ENCODE measurements at places on chromosomes 7 and 10. TPM values are rescaled to one million over a fixed set of nuclear protein-coding genes. Genes with fewer than 3 reads are reported as not detected.

The MYL10 gene
- polyA plus RNA-seq, result 0.18 TPM

The OR2A12 gene
- not detected for polyA plus RNA-seq

The POP7 gene
- 34.5 TPM for polyA plus RNA-seq

The NANOS1 gene
- 3.8 TPM for polyA plus RNA-seq

The NEUROG3 gene
- not detected for polyA plus RNA-seq

The HOXA1 gene
- polyA plus RNA-seq, result 2.3 TPM

The TAS2R3 gene
- 0.44 TPM for polyA plus RNA-seq

The ADAM22 gene
- 15.3 TPM for polyA plus RNA-seq

The GTPBP4 gene
- polyA plus RNA-seq, result 63.7 TPM

The DPP6 gene
- polyA plus RNA-seq, result 42.7 TPM

The TMEM229A gene
- 0.17 TPM for polyA plus RNA-seq

DNA sequence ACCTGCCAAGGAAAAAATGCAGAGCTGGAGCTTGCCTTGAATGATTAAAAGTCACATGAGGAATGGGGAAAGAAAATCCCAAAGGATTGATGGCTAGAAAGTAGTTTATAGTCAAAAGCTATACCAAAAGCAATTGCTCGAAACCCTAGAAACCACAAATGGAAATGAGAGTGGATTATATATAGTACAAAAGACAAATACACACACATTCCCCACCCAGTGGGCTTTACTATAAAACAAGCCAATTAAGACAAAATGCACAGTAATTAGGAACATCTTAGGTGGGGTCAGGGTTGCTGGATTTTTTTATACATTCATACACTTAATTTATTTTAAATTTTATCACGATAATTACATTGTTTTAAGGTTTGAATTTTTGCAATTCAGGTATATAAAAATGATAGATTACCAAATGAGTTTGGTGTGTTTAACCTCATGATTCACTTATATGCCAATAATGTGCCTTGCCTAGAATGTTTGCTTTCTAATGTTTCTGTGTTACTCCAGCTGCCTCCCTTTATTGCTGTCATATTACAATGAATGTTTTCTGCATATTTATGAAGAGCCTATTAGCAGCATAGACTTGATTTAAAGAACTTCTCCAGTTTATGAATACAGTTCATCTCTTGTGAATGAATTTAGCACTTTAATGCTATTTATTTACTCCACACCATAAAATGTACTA is 421.3 kb downstream of the EXOC4 start:
- no peak for DNase-seq

DNA sequence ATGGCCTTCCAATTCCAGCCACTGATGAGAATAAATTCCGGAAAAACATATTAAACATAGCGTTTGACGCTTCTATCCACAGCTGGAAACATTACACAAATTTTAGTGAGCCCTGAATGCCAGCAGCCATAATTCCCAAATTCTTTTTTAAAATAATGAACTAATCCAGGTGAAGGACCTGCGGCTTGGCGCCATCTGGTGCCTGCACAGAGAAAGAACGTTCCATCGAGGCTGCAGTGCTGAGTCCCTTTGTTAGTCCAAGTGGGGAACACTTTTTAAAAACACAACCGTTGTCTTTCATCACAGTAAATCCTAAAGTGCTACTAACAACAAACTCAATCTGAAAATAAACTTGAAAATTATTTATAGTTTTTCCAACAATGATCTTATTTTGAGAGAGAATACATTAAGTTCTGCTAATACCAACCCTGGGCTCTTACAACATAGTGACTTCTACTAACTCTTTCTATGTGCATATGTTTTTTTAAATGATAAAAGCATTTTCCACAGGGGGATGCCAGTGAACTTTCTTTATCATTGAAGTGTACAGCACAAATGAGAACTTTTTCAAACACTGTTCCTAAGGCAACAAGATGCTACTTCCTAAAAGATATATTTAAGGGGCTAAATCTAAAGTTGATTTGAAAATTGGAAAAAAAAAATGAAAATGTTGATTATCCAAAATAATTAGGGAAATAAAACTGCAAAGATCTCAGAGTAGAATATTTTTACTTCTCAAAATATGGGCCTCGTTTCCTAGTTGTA is 166.9 kb upstream of the RNF32 start:
- no peak for DNase-seq

GRCh38 chr7:88399696-88400240 is 93.1 kb upstream of the STEAP4 start:
- no peak for DNase-seq

- no peak for DNase-seq
Observed at GRCh38 chr10:113086282-113086681, 136.2 kb downstream of the TCF7L2 start.

- no peak for DNase-seq
Observed at GRCh38 chr7:1847260-1848001, 177.4 kb downstream of the ELFN1 start.

DNA sequence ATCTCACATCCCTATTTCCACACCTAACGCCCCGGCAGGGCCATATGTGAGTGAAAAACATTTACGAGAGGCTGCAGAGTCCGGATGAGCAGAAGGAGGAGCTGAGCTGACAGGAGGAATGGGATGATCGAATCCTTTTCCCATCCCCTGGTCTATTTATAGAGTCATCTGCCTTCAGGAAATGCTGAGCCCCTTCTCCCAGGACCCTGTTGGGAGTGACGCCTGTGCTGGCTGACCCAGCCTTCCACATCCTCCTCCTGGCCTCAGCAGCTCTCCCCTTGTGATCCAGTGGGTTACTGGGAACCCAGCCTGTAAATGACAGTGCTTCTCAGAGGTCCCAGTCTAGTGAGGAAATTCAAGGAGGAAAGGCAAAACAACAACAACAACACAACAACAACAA is 16.6 kb downstream of the DENND2A start:
- no peak for DNase-seq

GRCh38 chr10:42753126-42753506 is 29.5 kb upstream of the BMS1 start:
- peak; percentile 52 for DNase-seq

DNA sequence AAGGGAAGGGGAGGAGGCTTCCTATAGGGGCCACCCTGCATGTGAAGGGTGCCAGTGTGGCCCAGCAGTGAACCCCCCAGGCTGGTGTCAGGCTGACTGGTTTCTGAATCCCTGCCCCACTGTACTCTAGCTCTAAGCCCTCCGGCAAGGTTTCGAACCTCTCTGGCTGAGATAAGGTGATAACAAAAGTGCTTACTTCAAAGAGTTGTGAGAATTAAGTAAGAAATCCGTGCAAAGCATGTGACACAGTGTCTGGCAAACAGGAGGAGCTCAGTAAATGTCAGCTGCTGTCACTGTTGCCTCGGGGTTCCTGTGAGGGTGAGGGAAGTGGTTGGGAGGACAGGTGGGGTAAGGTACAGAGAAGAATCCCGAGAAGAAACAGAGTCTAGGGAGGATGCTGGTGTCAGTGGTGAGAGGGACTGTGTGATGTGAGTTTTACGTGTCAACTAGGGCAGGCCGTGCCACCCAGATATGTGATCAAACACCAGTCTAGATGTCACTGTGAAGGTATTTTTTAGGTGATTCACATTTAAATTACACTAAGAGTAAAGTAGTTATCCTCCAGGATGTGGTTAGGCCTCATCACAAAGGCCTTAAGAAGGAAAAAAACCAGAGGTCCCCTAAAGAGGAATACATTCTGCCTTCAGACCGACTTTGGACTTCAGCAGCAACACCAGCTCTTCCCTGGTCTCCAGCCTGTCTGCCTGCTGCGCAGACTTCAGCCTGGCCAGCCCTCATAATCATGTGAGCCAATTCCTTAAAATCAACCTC is 64.4 kb downstream of the BPGM start:
- no peak for DNase-seq

- DNase-seq, result peak; percentile 72
Observed at GRCh38 chr7:2168615-2169311, 64.0 kb downstream of the MAD1L1 start.

DNA sequence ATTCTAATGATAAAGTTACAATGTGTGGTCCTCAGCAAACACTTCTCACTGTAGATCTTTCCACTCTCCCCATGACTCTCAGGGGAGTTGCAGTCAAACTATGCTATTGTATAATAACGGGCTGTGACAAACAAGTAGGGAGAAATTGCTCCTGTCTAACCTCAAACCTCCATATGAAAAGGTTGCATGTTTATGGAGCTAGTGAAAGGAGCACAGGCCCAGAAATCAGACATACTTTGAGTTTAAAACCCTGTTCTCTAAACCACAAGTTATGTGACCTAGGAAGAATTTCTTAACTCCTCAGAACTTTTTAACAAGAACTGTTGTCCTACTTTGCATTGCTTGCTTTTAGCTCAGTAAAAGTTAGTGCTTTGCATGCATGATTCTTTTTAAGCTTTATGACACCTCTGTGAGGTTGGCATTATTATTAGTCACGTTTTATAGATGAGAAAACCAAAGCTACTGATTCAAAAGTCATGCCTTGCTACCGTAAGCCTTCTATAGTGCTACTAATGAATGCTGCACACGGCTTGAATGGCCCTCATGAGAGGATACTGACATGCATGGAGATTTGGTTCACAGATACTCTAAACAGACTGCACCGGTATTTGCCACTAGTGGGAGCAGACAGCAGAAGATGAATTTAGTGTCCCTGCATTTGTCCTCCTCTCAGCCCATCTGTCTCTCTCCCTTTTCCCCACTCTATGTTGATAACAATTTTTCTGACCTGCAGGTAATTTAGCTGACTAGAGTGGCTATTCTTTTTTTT is 129.5 kb upstream of the PCGF5 start:
- no peak for DNase-seq

GRCh38 chr10:116112232-116113231 is 160.5 kb downstream of the GFRA1 start:
- no peak for DNase-seq

- no peak for DNase-seq
Observed at GRCh38 chr7:37580376-37580775, 103.2 kb upstream of the GPR141 start.

- DNase-seq, result peak; percentile 5
Observed at GRCh38 chr7:83794829-83795228, 145.9 kb upstream of the SEMA3E start.

DNA sequence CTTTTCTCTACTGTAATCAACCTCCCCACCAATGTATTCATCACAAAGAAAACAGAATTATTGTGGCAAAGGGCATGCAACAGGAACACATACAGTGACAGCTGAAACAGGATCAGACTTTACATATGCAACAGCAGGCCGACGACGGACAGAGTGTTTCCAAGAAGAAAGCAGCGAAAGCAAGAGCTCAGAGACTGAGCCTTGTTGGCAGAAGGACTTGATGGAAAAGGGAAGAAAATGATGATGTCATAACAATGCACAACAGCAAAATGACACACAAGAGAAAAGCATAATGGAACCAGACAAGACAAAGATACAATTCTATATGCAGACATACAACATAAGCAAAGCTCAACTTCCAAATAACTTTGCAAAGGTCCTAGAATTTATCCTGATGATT is 106.5 kb downstream of the ARHGAP12 start:
- no peak for DNase-seq

GRCh38 chr10:23481363-23481961 is 42.6 kb downstream of the OTUD1 start:
- DNase-seq, result no peak

DNA sequence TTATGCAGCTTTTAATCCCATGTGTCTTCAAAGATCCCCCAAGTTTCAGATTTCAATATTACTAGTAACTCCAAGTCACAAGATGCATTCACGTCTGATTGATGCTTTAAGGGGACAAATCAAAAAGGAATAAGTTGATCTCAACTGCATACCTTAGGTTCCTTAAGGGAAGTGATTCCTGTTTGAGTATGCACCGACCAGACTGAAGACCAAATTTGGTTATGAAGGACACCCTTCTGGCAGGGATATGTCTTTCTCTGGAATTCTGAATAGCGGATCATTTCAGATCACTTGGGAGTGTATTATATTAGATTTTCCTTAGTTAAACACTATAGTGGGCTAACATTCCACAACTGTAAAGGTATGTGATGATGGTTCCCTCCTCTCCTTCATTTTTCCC is 4.3 kb downstream of the KIF5B start:
- DNase-seq, result no peak

GRCh38 chr10:75197066-75197465 is 13.5 kb upstream of the VDAC2 start:
- no peak for DNase-seq

DNA sequence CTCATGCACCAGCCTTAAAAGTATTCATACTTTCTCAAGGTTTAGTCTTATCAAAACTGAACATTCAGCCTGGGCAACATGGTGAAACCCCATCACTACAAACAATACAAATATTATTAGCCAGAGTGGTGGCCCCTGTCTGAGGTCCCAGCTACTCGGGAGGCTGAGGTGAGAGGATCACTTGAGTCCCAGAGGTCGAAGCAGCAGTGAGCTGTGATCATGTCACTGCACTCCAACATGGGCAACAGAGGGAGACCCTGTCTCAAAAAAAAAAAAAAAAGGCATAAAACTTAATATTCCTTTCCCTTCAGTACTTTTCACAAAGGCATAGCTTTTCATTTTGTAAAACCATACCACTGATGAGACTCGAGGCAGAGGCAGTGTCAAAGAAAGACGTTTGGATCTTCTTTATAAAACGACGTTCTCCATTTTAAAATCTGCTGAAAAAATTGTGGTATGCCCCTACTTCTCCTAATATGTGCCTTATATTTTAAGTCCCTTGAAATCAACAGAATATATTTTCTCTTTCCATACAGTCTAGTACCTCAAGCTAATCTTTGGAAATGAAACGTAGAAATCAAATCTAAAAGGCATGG is 1.9 kb downstream of the NSUN6 start:
- no peak for DNase-seq

GRCh38 chr10:126972635-126973414 is 67.6 kb downstream of the DOCK1 start:
- peak; percentile 80 for DNase-seq

DNA sequence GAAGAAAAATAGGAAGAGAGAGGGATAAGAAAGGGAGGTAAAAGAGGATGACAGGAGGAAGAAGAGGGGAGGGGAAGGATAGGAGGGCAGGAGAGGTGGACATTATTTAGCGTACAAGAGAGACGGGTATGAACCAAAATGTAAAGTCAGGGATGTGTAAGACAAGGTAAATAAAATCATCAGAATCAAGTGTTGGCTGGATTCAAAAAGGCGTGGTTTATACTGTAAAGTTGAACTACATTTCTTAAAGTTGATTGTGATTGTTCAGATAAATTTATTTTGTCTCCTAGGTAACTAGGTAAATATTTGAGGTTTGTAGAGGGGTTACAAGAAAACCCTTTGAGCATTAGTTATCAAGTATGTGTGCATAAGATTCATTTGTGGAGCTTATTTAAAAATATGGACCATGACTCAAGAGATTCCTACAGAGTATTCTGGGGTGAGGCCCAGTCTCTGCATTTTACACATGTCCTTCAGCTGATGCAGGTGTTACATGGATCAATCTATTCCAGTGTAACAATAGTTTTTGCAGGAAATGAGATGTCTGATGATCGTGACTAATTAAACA is 512.1 kb upstream of the MBL2 start:
- no peak for DNase-seq

DNA sequence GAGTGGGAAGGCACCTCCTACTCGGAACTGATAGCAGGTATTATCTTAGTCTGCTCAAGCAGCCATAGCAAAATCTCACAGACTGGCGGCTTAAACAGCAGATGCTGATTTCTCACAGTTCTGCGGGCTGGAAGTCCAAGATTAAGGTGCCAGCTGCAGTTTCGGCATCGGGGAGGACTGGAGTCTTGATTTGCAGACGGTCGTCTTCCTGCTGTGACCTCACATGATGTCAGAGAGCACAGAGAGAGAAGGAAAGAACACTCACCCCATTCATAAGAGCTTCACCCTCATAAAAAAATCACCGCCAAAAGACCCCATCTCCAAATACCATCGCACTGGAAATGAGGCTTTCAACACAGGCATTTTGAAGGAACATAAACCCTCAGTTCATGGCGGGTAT is 216.5 kb upstream of the PITRM1 start:
- no peak for DNase-seq
